ENCODE measurements at places on chromosomes 3 and 15. TPM values are rescaled to one million over a fixed set of nuclear protein-coding genes. Genes with fewer than 3 reads are reported as not detected.

DNA sequence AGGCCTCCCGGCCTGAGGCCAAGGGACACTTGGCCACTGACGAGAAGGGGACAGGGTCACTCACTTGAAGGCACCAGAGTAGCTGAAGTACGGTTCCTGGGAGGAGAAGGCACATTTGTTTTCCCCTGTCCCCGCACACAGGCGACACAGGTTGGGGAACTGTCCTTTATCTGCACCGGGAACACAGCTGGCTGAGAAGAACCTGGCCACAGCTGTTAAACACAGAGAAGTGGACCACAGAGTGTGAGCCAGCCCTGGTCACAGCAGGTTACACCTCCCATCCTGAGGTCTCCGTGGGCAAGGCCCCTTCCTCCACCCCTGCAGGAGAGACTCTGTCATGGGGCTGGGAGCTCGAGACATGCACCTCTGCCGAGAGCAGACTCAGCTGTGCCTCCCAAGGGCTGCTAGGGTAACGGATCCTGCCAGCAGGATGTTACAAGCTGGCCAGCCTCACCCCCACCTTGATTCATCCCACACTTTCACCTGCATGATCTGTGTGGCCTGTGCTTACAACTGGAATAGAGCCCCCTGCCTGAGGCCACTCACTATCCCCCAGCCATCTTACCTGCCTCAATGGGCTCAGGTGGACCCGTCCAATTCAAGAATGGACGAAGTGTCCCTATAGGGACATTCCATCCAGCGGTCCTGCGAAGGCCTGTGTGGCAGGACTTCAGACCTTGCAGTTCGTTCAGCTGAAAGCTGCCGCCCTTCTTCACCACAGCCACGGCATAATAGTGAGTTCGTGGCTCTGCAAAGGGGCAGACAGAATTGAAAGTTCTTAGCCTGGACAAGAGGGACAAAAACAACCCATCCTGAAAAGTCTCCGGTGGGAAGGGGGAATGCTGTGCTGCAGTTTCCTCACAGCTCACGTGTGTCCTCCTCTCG, 9.2 kb downstream of the LTF start:
- no peak overlapping the region for H3K4me3 ChIP-seq
- H3K4me1 ChIP-seq = no peaks in the 10 kb centered on the region
- no peaks in the 10 kb centered on the region for H3K36me3 ChIP-seq
- H3K27me3 ChIP-seq = no peaks in the 10 kb centered on the region
- H3K27ac ChIP-seq = no peak overlapping the region

The PIF1 gene
- 38.6 TPM for total RNA-seq

GRCh38 chr3:168620854-168621253, 525.1 kb upstream of the GOLIM4 start:
- no peak overlapping the region for H3K4me3 ChIP-seq
- no peaks in the 10 kb centered on the region for H3K27me3 ChIP-seq
- DNase-seq = peak; percentile 7
- H3K36me3 ChIP-seq = no peaks in the 10 kb centered on the region
- no peak overlapping the region for H3K27ac ChIP-seq

The GABRG3 gene
- total RNA-seq = not detected

- no peak overlapping the region for H3K4me3 ChIP-seq
- no peaks in the 10 kb centered on the region for H3K27me3 ChIP-seq
- no peak overlapping the region for H3K27ac ChIP-seq
- peaks cover 25% of the 10 kb centered on the region for H3K4me1 ChIP-seq
- no peak for DNase-seq
Observed at GRCh38 chr3:50193286-50193685, 1.9 kb downstream of the GNAT1 start.

The DLEC1 gene
- not detected for total RNA-seq
